ENCODE measurements at places on chromosomes 1 and 21. TPM values are rescaled to one million over a fixed set of nuclear protein-coding genes. Genes with fewer than 3 reads are reported as not detected.

The FHAD1 gene
- not detected for total RNA-seq

The MGST3 gene
- total RNA-seq: 444 TPM

The FAM72A gene
- 3.3 TPM for total RNA-seq

The OR2L5 gene
- 0.22 TPM for total RNA-seq

The TMCO1 gene
- total RNA-seq: 110 TPM

The WARS2 gene
- total RNA-seq: 19.1 TPM

The BGLAP gene
- total RNA-seq: 0.94 TPM

The C2CD4D gene
- total RNA-seq: 0.68 TPM

The KIFAP3 gene
- total RNA-seq: 35.2 TPM

The LPAR3 gene
- total RNA-seq: 1.0 TPM

The VPS26C gene
- total RNA-seq: 69.1 TPM

The CRYBG2 gene
- not detected for total RNA-seq

The PTPRC gene
- total RNA-seq: 167 TPM
